ENCODE measurements at places on chromosomes 5 and 9.

DNA sequence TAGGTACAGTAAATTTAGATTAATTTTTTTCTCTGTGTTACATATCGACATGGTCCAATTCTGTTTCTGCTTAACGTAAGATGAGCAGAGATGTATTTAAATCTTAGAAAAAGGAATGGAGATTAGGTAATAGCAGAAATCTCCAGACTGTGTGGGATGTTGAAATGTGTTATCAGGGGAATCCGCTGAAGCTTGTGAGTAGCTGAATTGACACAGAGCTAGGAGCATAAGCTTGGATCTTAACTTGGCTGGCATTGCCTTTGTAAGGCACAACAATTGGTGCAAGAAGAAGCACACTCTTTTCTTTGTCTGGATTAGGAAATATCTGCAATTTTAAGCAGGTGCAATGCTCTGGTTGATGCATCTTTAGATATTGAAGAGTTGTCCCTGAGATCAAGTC, 53.1 kb downstream of the PLPPR1 start:
- DNase-seq: no peak

DNA sequence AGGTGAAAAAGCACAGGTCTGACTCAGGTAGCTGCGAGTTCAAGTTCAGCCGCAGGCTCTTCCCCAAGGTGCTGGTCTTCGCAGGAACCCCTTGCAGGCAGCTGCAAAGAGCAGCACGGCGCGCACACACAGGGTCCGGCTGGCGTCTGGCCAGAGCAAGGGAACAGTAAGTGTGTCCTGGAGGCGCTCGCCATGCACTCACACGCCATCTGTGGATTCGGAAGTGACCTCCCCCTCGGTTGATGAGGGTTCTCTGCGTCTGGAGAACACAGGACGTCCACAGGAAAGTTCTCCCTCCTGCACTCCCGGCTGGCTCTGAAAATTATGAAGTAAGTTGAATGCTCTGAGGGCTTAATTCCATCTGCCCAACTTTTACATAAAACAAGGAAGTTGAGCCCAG, 14.0 kb upstream of the EGFL7 start:
- DNase-seq: no peak

DNA sequence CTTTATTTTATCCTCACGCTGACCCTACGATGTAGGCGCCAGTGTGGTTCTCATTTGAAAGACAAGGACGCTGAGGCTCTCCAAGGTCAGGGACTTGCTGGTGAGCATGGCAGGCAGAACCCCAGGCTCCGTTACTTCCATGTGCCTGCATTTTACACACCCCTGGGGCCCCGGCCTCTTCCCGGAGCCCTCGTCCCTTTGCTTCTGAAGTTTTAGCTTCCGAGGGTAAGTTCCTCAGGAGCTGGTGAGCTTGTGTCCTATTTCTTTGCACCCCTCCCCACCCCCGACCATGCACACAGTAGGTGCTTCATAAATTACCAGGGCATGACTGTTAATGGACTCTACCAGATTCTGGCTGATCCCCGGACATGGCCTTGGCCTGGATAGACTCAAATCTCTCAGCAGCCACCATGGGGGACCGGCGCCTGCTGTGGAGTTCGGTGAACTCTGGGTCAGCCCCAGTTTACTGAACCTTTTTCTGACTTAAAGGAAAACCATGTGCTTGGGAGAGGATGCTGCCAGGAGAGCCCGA, 59.3 kb upstream of the RNU6ATAC start:
- DNase-seq: no peak

DNA sequence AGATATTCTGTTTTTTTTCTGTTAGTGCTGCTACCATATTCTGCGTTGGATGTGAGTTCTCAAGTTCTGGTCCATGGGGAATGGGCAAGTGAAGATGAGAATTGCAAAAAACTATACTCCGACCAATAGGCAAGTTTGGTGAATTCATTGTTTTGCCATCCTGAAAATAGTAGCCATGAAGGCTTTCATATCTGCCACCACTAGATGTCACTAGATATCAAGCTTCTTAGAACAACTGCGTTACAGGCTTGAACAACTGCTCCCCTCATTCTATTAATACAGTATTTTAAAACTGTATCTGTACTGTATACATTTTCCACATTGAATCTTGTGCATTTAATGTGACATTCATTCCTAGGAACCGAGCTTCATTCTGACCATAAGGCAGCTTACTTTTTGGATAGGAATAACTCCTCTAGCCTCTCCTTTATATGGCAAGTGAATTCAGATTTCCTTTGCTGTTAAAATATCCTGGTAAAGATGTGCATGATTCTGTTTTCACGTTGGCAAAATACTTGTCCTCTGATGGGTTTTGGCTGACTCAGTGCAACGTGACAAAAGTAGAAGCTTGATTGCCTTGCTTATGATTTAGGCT, 163.6 kb downstream of the SREK1 start:
- no peak for DNase-seq
